ENCODE measurements at places on chromosomes 7 and 10.

DNA sequence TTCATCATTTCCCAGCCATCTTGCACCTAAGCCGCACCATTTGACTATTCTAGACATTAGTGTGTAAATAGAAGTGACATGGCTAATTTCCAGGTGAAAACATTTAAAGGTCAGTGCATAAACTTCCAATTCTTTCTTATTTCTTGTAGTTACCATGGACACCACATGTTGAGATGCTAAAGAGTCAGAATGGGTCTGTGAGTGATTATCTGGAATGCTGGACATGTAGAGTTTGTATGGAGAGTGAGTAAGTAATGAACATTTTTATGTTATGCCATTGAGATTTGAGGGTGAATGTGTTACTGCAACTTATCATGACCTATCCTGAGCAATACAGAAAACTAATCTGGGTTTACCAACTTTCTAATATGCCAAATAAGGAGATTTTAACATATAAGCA, 60.4 kb downstream of the MEOX2 start:
- DNase-seq: no peak

- no peak for DNase-seq
These were observed 73.9 kb downstream of the CELF2 start for GRCh38 chr10:11091517-11092102.

DNA sequence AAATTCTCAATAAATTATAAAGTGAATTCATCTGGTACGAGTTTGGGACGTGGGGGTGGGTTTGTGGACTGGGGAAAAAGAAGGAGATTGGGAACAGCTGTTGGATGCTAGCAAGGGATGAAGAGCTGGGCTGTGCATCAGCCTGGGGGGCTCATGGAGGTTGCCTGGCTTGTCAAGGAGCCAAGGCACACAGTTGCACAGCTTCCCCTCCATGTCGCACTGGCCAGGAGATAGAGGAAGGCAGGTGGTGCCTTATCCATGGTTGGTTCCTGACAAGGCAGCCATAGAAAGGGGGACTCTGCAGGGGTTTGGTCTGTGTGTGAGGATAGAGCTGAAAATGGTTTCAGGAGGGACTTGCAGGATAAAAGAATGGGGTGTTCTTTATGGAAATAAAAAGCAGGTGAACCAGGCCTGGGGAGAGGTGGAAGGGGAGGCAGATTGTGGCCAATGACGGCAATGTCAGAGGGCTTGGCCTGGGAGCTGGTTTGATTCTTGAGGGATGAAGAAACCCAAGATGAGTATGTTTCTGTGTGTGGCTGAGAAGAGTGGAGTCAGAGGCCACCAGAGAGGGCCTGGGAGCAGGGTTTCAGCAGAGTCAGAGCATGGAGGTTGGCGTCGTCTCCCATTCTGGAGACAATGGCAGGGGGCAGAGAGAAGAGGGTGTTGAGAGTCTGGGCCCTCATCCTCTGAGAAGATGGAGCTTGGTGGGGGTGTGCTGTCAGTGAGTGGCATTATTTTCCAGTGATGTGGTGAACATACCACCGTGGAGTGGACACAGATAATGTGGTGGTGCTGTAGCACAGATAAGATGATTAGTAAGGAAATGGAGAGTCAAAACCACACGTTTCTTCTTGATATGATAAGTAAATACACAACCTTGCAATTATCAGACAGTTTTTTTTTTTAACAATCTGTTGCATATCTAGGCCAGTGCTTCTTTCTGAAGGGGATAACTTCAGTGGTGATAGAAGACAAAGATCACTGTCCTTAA, 108.2 kb downstream of the PTPN20 start:
- no peak for DNase-seq

DNA sequence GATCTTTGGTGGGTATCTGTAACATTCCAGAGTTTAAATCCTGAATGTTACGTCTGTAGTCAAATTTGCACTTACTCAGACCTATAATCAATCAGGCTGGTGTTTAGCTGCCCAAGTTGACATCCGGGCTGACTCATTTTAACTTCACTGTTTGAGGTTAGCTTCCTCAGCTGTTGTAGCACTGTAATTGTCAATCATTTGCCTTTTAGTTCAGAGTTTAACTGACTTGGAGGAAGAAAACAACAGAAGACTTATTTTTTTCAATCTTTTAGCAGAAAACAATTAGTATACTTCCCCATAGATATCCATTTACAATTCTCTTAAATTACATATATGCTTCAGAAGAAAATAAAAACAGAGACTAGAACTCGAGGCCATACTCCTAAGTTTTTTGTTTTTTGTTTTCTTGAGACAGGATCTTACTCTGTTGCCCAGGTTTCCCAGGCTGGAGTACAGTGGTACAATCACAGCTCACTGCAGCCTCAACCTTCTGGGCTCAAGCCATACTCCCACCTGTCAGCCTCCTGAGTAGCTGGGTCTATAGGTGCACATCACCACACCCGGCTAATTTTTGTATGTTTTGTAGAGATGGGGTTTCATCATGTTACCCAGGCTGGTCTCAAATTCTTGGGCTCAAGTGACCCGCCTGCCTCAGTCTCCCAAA, 38.5 kb upstream of the LRRC17 start:
- no peak for DNase-seq

DNA sequence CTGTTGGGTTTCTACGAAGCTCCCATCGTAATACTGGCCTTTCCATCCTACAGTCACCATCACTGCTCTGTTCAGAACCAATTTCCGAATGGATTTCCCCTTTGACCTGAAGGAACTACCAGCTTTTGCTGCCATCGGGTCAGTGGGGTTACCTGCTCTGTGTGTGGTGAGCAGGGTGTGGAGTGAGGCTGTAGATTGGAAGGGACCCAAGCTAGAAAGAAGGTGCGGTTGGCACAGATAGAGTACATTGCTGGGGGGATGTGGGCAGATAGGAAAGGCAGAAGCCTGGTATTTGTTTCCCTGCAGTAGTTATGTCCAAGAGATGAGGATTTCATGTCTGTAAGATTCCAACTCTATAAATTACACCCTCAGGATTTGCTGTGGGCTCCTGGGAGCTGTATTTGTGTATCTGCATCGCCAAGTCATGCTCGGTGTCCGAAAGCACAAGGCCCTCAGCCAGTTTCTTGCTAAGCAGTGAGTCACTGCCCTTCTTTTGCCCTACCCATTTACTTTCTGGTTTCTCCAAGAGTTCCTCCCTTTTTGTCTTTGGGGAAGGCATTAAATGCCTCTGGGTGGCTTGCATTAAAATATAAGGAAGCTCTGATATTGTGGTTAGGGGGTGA, 15.4 kb downstream of the CLCN1 start:
- no peak for DNase-seq

GRCh38 chr10:12042409-12042796, 206 bp downstream of the UPF2 start:
- DNase-seq: peak; percentile 46

GRCh38 chr10:102837230-102837721, at the start of gene CYP17A1:
Gene CYP17A1 (minus strand): TSS chr10:102837413. CDS start chr10:102837361, 52 bp downstream.
- no peak for DNase-seq

GRCh38 chr10:99337311-99337811, 8.2 kb downstream of the CNNM1 start:
- DNase-seq: no peak

DNA sequence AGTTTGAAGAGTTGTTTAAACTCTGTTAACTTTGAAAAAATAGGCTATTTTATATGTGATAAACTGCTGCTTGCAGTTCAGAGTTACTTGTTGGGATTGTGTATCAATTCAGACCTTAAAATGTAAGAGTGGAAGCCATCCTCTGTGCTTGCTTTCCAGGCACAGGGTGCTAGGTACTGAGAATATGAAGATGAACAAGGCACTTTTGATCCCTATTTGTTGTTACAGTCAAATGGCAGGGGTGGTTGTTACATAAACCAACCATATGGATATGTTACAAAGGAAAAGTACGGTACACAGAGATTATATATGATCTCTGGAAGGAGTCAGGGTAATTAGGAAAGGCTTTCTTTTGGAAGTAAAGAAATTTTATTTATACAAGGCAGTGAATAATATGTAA, 63.8 kb downstream of the REEP3 start:
- DNase-seq: no peak

DNA sequence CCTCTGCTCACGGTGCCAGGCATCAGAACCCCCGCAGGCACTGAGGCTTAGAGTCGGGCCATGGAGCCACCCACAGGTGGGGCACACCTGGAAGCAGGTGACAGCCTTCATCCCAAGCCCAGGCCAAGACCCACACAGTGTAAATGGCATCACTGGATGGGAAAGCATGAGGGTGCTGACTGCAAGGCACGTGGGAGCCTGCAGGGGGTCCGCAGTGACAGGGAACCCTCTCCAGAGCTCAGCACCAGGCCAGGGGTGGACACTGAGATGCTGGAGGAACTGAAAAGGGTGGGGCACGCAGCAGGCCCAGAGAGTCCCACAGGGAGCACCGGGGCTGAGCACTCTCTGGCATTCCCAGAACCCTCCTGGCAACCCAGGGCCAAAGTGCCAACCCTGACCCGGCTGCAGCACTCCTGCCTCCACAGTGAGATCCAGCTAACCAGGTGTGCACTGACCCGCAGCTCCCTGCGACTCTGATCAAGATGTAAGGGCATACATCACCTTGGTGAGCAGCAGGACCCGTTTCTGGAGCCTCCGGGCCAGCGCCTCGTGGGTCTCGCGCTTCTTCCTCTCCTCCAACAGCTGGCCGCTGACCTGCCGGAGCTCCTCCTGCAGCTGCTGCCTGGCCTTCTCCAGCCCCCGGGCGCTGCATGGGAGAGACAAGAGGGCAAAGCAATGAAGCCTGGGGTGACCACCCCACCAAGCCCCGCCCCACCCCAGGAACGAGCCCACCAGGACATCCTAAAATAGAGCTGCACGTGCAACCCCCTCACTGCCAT, 163.9 kb downstream of the MAD1L1 start:
- DNase-seq: no peak

DNA sequence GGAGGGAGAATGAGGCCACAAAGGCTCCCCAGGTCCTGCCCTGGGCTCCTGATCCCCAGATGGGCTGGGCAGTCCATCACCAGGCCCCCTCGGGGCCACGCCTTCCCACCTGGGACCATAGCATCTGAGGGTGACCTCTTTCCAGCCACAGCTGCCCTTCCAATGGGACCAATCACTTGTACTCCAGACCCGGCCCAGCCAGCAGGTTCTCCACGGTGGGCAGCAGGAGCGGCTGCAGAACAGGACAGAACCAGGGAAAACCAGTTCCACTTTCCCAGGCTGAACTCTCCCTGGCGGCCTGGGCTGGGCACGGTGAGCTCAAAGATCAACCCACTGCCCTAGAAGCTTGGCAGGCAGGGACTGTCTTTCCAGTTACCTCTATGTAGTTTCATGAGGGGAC, 257.6 kb downstream of the MAD1L1 start:
- no peak for DNase-seq

DNA sequence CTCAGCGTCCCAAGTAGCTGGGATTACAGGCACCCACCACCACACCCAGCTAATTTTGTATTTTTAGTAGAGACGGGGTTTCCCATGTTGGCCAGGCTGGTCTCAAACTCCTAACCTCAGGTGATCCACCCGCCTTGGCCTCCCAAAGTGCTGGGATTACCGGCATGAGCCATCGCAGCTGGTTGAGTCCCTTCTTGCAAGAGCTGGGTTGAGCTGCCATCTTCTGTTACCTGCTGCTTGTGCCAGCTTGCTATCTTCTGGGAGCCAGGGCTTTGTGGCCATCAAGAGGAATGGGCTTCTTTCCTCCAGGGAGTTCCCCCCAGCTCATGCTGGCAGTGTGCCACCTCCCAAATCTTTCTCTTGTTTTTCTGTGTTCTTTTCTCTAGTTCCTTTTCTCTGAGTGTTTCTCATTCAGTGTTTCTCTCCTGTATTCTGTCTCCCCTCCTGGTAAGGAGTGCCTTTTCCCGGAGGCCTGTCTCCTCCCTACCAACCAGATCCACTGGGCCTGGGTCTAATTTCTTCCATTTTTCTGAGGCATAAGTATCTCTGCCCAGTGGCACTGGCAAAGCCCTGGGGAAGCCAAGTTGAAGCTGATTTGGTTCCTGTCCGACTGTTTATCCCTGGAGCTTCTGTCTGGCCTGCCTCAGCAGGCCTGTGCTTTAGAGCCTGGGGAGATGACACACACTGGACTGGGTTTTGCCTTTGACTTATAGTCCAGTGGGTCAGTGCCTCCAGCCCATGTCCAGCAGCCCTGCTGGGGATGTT, 3.7 kb downstream of the DBNL start:
- no peak for DNase-seq

DNA sequence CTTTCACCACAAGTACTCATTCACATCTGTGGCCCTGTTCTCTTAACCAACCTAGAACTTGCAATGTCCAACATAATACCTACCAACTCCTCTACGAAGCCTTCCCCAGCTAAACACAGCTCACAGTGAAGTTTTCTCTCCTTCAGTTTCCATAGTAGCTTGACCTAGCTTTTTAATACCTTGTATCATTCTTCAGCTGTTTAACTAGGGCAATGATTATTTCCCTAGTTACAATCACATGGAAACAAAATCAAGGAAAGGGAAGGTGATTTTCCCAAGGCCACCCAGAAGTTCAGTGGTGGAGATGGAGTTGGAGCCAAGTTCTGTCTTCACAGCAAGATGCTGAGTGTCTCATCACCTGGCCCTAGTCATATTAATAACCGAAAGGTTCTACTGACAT, 16.3 kb downstream of the CDHR3 start:
- no peak for DNase-seq

DNA sequence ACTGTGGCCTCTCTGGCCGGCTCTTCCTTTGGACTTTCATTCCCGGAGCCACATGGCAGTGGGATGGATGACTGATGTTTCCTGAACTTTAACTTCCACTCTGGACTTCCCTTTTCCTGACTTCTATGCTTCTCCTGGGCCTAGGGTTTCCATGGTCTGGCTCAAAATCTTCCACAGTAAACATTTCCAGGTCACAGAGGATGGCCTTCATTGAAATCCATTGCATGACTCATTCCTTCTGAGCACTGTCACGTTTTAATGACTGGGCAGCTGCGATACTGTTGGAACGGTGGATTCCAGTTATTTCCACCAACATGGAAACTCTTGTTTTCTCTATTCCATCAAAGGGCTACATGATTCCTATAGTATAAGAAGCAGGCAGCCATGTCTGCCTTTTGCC, 24.4 kb upstream of the ZNF273 start:
- DNase-seq: no peak

DNA sequence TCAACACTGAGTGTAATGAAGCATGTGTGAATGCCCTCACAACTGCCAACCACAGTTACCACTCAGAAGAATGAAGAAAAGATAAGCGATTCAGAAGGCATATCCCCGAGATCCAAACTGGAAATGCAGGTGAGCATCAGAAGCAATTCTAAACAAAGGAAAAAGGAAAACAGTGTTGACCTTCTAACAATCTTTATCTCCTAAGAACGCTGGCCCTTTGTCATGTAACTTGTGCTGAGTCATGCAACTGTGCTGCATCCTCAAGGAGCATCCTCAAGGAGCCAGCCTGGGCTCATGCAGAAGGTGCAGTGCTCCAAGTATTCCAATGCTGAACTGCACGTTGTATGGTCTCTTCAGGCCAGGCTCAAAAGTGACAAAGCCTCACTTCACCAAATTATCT, 30.6 kb downstream of the SEC61G start:
- DNase-seq: no peak

DNA sequence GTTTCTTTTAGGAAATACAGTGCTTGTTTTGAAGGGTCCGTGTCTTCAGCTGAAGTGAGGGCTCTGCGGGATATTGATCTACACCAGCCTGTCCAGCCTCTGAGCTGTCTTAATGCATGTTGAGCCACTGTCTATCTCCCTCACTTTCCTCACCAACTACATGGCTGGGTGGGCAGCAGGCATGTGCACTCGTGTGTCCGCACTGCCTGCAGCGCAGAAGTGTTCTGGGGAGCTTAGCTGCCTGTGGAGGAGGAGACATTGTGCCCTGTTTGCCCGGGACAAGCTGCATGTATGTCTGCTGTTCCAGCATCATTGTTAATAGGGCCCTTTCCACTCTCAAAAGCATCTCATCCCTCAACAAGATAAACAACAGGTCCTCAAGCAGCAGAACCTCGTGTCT, 133.1 kb upstream of the EEPD1 start:
- no peak for DNase-seq

- no peak for DNase-seq
These were observed 370.8 kb downstream of the GRID1 start for GRCh38 chr10:85995791-85996190.

Measured in stimulated activated CD4-positive, alpha-beta T cell treated with anti-CD3 and anti-CD28 coated beads, Interleukin-1b, Interleukin-23, amount 100 ng/mL, for 4 hours (primary cell).